Epithelial cell of prostate (primary cell): ENCODE measurements at places on chromosomes 2 and 18.

DNA sequence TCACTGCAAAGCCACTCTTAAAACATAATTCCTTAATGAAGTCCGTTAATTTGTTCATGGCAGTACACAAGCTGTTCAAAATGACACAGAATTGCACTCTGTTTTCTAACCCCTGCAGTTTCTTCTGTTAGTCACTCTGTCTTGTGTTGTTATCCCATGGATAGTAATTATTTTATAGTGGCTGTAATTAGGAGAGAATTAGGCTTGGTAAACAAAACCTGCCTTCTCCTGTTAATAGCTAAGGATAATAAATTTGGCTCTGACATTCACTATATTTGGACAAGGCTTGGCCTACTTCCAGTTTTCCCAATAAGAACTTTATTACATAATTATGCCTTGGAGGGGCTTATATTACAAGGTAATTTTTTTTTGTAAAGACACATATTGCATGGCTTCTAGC, 330.3 kb upstream of the FIGN start:
- no peak for DNase-seq

GRCh38 chr2:75710220-75710576, 517 bp downstream of the GCFC2 start:
- DNase-seq: no peak

GRCh38 chr2:219076253-219076652, 15.5 kb upstream of the IHH start:
- DNase-seq: no peak

- no peak for DNase-seq
Measured at GRCh38 chr2:238954841-238955591, 107.1 kb downstream of the TWIST2 start.

- no peak for DNase-seq
Measured at GRCh38 chr2:177682836-177683660, 290.5 kb downstream of the AGPS start.

- no peak for DNase-seq
Measured at GRCh38 chr2:48018480-48018879, 112.2 kb upstream of the FBXO11 start.
